Thyroid gland (tissue), 4 donors: ENCODE measurements at places on chromosomes 3 and 15. TPM values are rescaled to one million over a fixed set of nuclear protein-coding genes. Genes with fewer than 3 reads are reported as not detected.

GRCh38 chr15:77666296-77666660, 33.6 kb upstream of the LINGO1 start:
- DNase-seq, result no peak

GRCh38 chr15:62818691-62819090, 223.9 kb upstream of the TPM1 start:
- DNase-seq, result no peak

GRCh38 chr15:99324082-99324620, 72.9 kb downstream of the LRRC28 start:
- DNase-seq, result peak; percentile 38

GRCh38 chr3:111820651-111821050, 38.4 kb upstream of the PHLDB2 start:
- DNase-seq, result no peak

GRCh38 chr3:117719316-117719926, 1009.8 kb downstream of the TUSC7 start:
- no peak for DNase-seq

DNA sequence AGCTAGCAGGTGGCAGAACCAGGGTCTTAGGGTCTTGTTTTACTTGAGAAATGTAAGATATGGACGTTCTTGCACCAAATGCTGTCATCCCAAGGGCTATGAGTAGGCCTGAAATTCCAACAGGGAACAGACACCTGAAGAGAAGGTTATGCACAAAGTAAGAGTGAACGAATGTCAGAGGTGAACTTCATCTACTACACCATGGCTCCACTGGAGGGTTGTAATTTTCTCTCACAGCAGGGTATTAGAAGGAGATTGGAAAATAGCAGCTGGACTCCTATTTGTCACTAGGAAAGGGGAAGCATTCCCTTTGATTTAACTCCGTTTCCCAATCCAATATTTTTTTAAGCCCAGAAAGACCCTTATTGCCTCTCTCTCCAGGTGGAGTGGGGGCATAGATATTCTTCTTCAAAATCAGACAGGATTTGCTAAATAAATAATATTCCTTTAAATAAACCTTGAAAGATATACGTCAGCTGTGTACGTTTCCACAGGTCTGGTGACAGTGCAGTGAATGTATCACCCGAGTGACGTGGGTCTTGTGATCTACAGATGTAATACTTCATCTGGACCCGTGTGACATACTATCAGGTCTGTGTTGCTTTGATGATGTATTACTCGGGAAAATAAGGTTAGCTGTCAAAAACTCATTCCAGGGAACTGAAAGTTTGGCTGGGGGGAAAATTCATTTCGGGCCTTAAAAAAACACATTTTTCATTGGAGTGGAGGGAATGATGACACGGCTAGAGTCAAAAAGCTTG, 302.6 kb downstream of the CHL1 start:
- DNase-seq, result no peak

- DNase-seq, result no peak
Measured at GRCh38 chr15:45156744-45157455, 27.1 kb downstream of the DUOX1 start.

- DNase-seq, result no peak
Measured at GRCh38 chr3:176430244-176431037, 766.8 kb downstream of the TBL1XR1 start.

- DNase-seq, result no peak
Measured at GRCh38 chr15:40249477-40250303, 10.8 kb downstream of the PAK6 start.

GRCh38 chr3:15241341-15241740, 35.3 kb downstream of the CAPN7 start:
- no peak for DNase-seq

GRCh38 chr3:69212411-69213160, 90.2 kb upstream of the LMOD3 start:
- no peak for DNase-seq

DNA sequence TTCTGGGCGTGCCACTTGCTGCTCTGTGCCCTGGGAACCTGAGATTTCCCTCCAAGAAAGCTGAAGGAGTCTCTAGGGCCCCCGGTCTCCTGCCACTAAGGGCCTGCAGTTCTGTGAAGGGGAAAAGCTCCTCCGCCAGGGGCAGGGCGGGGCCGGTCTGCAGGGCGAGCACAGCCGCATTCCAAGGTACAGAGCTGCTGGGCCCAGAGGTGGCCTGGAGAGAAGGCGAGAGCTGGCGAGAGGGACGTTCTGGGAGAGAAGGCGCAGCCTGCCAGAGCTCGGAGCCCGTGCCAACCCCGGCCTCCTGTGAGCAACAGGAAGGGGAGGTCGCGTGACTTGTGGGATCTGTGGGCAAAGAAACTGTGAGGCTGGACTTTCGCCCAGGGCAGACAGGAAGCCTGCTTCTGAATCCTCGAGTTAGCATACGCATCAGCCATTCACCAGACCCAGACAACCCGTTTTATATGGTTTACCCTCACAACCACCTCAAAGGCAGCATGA, 500.4 kb downstream of the SHQ1 start:
- peak; percentile 83 for DNase-seq

GRCh38 chr15:79804838-79805237, 92.0 kb downstream of the MTHFS start:
- no peak for DNase-seq

DNA sequence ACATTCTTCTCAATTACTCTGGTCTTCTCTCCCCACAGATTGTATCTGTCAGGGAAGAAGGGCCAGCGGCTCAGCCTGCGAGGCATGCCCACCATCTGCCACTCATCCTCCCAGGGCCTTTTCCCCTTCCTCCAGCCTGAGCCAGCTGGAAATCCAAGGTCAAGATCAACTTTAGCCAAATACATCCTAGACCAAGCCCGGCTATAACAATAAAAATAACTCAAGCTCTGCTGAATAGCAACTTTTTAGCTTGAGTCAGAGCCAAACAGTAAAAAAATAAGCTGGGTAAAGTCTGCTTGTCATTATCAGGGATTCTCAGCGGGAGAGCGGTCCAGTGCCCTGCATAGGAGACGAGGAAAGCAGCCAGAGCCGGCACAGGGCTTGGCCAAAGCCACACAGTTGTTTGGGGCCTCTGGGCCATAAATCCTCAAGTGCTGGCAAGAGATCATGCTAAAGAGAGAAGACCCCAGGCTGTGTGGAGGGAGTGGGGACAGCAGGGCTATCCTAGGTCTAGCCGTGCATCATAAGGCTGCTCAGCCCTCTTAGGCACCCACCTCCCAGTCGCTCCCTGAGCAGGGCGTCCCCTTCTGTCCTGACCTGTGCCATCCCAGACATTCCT, 76.2 kb upstream of the HERC1 start:
- peak; percentile 78 for DNase-seq

DNA sequence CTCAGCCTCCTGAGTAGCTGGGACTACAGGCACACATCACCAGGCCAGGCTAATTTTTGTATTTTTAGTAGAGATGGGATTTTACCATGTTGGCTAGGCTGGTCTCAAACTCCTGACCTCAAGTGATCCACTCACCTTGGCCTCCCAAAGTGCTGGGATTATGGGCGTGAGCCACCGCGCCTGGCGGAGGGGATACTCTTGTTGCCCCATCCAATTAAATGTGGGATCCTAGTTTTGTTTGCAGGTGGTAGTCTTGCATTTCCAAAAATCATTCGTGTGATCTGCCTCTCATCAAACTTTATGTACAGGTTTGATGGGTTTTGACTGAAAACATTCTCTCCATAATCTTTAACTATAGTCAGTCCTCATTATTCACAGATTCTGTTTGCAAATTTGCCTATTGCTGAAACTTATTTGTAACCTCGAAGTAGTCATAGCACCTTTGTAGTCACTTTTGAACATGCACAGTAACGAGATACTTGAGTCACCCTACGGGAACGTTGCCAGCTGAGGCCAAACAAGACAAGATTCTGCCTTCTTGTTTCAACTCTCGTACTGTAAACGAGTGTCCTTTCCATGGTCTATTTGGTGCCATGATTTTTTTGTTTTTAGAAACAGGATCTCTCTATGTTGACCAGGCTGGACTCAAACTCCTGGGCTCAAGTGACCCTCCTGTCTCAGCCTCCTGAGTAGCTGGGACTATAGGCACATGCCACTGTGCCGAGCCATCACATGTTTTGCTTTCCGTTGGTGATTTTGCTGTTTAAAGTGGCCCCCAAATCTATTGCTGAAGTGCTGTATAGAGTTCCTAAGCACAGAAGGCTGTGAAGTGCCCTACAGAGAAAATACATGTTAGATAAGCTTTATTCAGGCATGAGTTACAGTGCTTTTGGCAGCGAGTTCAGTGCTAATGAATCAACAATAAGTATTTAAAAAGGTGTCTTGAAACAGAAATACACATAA, 8.1 kb upstream of the MAPK6 start:
- DNase-seq, result peak; percentile 73

GRCh38 chr15:88400084-88400483, 67.1 kb downstream of the MRPL46 start:
- no peak for DNase-seq

DNA sequence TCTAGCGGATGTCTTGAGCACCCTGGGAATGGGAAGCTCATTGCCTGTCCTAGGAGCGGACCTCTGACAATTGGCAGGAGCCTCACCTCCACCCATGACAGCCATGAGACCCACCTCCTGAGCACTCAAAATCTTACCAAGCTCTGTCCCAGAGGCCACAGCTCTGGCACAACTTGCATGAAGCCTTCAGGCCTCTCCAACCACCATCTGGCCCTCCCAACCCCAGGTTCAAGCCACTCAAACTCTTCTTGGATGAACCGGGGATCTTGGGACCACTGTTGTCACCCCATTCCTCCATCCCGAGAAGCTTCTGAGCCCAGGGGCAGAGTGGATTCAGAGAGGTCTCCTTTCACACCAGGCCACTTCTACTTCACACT, 1.5 kb downstream of the VIPR1 start:
- DNase-seq, result no peak

GRCh38 chr3:139906418-139906817, 28.6 kb upstream of the CLSTN2 start:
- no peak for DNase-seq

GRCh38 chr3:149180057-149180573, 41.5 kb downstream of the CP start:
- peak; percentile 83 for DNase-seq

DNA sequence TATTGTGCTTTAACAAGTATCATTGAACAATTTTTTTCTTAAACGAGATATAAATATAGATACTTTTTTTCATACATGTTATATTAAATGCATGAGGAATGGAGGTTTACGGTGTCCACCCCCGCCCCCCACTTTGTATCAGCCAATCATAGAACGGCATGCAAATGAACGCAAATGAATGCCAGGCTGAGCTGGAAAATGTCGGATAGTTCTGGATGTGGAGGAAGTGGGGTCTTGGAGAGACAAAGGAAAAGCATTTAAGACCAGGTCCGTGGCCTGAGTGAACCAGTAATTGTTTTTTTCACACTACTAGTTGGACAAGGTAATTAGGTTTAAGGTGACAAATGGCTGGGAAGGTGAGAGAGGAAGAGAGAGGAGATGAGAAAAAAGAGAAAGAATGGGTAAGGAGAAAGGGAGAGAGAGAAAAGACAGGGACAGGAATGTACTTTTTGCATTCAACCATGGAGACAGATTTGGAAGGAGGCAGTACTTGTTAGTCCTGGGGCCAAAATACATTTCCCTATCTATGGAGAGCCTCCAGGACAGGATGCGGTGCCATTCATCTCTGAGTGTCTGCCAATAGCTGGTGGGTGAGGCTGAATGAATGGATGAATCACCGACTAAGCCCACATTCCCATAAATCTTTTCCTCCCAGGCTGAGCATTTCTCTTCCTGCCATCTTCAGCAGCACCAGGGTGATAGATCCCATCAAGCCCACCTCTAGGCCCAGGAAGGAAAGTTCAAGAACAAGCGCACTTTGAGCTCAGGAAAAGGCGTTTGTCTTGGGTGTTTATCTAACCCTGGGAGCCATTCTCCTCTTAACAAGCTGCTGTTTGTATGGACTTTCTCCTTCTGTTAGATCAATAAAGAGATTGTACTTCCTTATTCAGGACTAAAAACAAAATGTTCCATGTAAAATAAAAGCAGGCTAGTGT, 1.4 kb upstream of the RAD18 start:
- no peak for DNase-seq

DNA sequence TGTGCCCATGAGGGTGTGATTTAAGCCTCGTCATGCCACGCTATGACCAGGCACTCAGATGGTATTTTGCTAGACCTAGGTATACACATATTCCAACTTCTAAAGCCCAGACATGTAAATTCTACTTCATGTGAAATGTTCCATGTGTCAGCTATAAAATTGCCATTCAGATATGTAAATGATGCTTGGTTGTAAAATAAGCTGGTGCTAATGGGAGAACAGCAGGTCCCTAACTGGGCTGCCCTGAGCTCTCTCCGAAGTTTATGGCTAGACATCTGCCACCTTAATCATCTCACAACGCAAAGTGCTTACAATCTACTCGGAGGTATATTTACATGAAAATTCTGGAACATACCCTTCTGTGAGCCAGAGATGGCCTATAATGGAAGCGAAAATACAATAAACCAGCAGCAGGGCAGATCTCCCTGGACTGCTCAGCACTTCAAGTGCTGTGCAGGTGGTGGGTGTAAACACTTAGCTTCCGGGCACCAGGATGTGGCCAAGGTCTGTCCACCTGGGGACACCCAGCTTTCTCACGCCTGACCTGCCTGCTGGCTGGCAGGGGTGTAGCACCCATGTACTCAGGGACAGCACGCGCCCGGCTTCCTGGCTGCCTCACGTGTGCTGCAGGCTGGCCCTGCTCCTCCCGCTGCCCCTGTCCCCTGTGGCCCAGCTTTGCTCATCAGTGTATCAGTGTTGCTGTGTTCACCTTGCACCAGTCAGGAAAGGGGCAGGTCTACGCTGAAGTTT, 82.0 kb downstream of the CHDH start:
- no peak for DNase-seq

GRCh38 chr3:109643590-109643989, 306.2 kb upstream of the DPPA4 start:
- DNase-seq, result no peak

GRCh38 chr3:57163751-57164150, 1.4 kb downstream of the IL17RD start:
- DNase-seq, result no peak

DNA sequence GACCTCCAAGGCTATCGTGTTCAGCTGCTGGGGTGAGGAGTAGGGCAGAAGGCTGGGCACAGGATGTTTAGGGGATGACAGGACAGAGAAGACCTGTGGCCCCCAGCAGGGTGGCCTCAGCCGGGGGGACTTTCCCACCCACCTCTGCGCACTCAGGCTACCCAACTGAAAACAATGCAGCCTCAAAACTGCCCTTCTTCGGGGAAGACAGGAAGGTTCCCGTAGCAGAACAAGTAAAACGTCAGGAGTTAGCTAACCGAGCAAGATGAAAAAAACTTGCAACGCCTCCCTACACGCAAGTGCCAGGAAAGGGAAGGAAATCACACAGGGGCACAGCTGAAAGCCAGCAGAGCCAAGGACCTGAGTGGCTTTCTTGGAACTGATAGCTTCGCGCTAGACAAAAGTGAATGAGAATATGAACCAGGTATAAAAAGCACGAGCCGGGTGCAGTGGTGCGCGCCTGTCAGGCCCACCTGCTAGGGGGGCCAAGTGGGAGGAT, 38.4 kb upstream of the FURIN start:
- peak; percentile 70 for DNase-seq

The GOLGA6D gene
- not detected for total RNA-seq

The VIPR1 gene
- 6.3 TPM for total RNA-seq

The MFN1 gene
- 43.3 TPM for total RNA-seq

The QTRT2 gene
- total RNA-seq, result 22.5 TPM

The TPM1 gene
- 307 TPM for total RNA-seq

The GOLGA8J gene
- total RNA-seq, result 0.22 TPM

The VGLL3 gene
- 18.7 TPM for total RNA-seq

The OR5K2 gene
- total RNA-seq, result not detected
